ENCODE measurements at places on chromosomes 1 and 21.

DNA sequence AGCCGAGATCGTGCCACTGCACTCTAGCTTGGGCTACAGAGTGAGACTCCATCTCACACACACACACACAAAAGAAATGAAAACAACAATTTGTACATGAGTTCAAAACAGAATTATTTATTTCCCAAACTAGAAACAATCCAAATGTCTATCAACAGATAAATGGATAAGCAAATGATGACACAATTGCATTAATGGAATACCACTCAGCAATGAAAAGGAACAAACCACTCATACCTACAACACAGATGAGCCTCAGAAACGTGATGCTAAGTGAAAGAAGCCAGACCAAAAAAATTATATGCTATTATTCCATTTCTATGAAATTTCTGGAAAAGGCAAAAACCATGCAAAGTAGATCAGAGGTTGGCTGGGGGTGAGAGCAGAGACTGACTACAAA is 2.0 kb upstream of the PGD start:
- no peak for DNase-seq

GRCh38 chr1:189151361-189151760 is 1326.3 kb downstream of the BRINP3 start:
- DNase-seq = no peak

DNA sequence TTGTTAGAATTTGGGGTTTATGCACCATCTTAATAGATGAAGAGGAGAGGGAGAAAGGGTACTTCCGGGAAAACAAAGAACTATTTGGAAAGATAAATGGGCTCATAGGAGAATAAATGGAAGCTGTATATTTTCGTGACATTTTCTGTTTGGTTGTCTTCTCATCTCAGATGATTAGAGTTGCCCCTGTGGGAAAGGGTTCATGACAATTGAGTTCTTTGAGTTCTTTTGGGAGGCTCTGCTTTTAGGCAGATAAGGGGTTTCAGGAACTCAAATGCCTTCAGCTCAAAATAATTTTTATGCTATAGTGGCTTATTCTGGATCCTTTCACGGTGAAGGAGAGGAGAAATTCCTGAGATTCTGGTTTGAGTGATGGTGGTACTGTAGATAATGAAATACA is 63.6 kb downstream of the CAMTA1 start:
- no peak for DNase-seq

DNA sequence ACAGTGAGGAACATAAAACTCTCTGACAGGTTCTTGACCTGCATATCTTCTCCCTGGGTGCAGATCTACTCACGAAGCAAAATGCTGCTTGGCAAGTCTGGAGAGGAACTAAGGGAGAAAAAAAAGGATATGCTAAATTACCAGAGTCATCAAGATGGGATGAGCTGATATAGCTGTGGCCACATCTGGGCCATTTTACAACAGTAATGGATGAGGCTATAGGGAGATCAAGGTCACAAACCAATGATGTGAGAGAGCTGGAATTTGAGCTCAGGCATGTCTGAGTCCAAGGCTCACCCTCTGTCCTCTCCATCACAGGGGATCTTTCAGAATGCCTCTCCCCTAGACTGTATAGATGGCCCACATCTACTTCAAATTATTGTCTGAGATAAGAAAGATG is 26.2 kb downstream of the ZMYND12 start:
- DNase-seq = no peak

All from activated CD8-positive, alpha-beta memory T cell treated with anti-CD3 and anti-CD28 coated beads, Interleukin-2, amount 50 U/mL, for 4 hours (primary cell).